ENCODE measurements at places on chromosomes 3 and 15. TPM values are rescaled to one million over a fixed set of nuclear protein-coding genes. Genes with fewer than 3 reads are reported as not detected.

DNA sequence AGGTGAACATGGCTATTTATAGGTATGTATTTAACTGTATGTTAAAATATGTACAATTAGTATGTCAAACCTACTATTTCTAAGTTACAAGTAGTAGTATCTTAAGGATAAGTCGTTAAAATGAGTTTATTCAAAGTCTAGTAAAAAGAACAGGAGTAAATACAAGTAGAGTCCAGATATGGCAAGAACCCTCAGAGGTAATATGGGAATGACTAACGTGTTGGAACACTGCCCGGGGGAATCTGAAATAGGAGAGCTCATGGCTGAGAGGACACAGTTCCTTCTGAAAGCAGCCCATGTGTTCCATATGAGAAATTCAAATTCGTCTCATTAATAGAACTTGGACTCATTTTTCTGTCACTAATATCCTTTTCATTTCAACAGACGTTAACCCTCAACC, 158.8 kb downstream of the CLSTN2 start:
- DNase-seq = no peak

- no peak for DNase-seq
Observed at GRCh38 chr3:36429986-36430485, 49.7 kb downstream of the STAC start.

GRCh38 chr3:147906285-147906684, 497.1 kb downstream of the ZIC1 start:
- DNase-seq = no peak

The CLDN16 gene
- not detected for total RNA-seq

The NEIL1 gene
- total RNA-seq = 9.8 TPM

The CCR3 gene
- total RNA-seq = not detected
